Activated CD4-positive, alpha-beta T cell treated with anti-CD3 and anti-CD28 coated beads for 36 hours (primary cell): ENCODE measurements at places on chromosomes 4 and X.

DNA sequence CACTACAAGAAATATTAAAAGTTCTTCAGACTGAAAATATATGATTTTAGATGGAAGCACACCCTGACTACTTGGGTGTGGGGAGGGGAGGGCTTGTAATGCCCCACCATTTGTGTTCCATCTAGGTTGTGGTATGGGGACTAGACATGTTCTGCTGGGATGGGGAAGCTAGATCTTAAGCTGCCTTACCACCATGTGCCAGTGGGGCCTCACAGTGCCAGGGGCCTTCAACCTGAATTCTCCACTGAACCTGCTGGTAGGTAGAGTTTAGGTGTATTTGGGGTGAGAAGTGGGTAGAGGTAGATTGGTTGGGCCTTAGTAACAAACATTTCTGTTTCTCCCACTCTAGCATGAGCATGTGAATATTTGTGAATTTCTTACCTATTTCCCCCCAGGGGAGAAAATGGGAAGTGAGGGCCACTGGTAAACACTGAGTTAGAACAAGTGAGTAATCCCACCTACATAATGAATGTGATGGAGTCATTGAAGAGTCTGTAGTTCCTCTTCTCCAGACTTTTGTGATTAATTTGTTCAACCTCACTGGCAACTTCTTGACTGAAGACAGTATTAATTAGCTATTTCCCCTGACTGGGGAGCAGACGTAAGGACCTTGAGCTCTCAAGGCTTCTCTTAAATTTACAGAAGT, 44.0 kb downstream of the BRCC3 start:
- no peak overlapping the region for H3K4me3 ChIP-seq
- peaks cover 22% of the 10 kb centered on the region for H3K36me3 ChIP-seq
- H3K27me3 ChIP-seq = no peaks in the 10 kb centered on the region
- H3K4me1 ChIP-seq = no peaks in the 10 kb centered on the region

GRCh38 chr4:185405296-185405999, 8.8 kb downstream of the ANKRD37 start:
- peaks cover 31% of the 10 kb centered on the region for H3K36me3 ChIP-seq
- H3K4me3 ChIP-seq = no peak overlapping the region
- H3K27me3 ChIP-seq = no peaks in the 10 kb centered on the region
- peaks cover 8% of the 10 kb centered on the region for H3K4me1 ChIP-seq
- H3K27ac ChIP-seq = peak overlapping the region; percentile 31
- no peak for DNase-seq

DNA sequence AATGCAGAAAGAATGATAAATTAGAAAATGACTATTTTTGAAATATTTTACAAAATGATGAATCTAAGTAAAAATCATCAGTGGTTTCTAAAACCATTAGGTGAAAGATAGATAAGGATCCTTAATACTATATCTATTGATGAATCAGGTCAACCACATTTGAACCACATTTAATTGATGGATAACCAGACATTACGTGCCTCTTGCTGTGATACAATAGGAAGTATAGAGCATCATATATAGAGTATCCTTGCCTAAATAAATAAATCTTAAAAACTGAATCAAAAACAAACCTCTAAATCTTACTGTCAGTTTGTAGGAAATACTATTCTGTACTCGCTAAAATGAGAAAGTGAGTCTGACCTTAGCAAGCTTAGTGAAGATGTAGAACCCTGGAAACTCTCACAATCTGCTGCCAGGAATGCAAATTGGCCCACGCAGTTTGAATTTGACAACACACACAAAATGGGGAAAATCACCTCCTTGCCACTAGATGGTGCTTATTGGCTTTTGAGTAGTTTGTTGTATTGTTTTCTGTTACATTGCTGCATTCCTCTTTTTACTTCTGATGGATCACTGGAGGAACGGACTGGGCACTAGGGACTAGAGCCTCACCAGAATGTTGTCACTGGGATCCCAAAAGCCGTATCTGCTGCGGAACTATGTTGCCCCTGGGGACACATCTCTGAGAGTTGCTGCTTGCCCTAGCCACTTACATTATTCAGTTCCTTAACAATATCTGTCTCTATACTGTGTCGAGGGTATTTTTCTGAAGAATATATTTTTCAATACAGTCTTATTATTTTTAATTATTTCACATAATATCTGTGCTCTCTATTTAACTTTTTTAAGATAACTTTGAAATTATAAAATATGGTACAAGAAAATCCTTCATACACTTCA, 25.4 kb upstream of the SLAIN2 start:
- no peak overlapping the region for H3K4me3 ChIP-seq
- H3K27me3 ChIP-seq = no peaks in the 10 kb centered on the region

DNA sequence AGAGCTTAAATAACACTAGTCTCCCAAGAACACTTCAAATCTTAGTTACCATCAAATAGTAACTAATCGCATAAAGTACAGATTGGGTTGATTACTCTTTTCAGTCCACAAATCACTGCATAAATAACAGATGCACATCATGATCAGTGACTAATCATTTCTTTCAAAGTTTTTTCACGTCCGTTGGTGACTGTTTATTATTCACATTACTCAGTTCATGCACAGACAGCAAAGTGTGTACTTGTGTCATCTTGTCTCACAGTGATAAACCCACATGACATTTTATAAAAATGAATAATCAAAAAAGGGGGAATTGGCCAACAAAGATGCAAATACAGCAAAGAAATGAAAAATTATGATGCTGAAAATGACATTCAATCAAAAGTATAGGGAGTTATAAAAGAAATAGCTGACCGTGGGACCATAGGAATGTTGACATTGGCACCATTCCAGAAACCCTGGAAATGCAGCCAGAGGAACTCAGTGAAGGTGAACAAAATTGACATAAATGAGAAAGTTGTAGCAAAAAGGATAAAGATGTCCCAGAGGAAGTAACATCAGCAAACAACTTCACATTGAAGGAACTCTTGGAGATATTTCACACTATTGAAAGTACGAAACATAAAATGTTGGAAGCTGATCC, 161.5 kb downstream of the SOX3 start:
- DNase-seq = no peak
- no peak overlapping the region for H3K27ac ChIP-seq
- no peak overlapping the region for H3K4me3 ChIP-seq
- no peaks in the 10 kb centered on the region for H3K4me1 ChIP-seq

GRCh38 chr4:39514888-39515401, 12.3 kb downstream of the UGDH start:
- peaks cover 5% of the 10 kb centered on the region for H3K36me3 ChIP-seq
- no peaks in the 10 kb centered on the region for H3K27me3 ChIP-seq
- H3K4me3 ChIP-seq = no peak overlapping the region
- H3K27ac ChIP-seq = no peak overlapping the region

DNA sequence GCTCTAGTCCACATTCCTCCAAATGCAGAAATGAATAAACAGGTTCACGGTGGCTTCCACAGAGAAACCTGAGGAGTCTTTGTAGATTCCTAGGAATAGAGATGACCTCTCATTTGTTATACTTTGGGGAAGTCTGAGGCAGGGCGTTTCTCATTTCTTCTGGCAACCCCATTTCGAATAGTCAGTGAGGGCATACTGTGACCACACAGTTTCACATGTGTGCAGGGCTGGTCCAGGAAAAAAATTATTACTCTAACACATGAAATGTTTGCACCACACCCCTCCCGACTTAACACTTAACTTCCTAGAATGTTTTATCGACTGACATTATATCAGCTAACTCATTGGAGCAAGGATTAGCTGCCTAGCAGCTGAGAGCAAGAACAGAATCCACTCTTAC, 12.0 kb downstream of the FRMD7 start:
- H3K27me3 ChIP-seq = no peaks in the 10 kb centered on the region
- no peak overlapping the region for H3K4me3 ChIP-seq
- H3K4me1 ChIP-seq = peaks cover 4% of the 10 kb centered on the region

GRCh38 chr4:15765910-15766697, 12.0 kb upstream of the CD38 start:
- no peaks in the 10 kb centered on the region for H3K27me3 ChIP-seq
- peak overlapping the region; percentile 11 for H3K4me3 ChIP-seq
- peak; percentile 70 for DNase-seq
- H3K4me1 ChIP-seq = peaks cover 48% of the 10 kb centered on the region
- peak overlapping the region; percentile 44 for H3K27ac ChIP-seq

GRCh38 chrX:34884817-34885216, 57.8 kb upstream of the FAM47B start:
- no peak for DNase-seq
- H3K4me3 ChIP-seq = no peak overlapping the region
- no peak overlapping the region for H3K27ac ChIP-seq
- H3K36me3 ChIP-seq = no peaks in the 10 kb centered on the region

DNA sequence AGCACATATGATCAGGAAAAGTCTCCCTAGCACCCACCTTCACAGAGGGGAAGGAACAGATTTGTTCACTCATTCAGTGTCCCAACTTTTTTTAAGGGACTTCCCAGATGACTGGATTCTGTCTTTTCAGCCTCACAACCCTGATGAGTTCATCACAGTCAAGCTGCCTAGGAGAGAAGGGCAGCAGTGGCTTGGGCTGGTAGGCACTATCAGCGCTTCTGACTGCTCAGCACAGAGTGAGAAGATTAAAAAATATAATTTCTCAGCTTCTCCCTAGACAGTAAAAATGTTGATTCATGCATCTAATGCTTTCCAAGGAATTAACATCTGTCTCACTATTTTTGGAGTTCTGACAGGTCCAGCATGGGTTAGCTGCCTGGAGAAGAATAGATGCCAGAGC, 328.2 kb downstream of the DTHD1 start:
- DNase-seq = no peak
- no peaks in the 10 kb centered on the region for H3K36me3 ChIP-seq
- H3K27ac ChIP-seq = no peak overlapping the region
- H3K27me3 ChIP-seq = no peaks in the 10 kb centered on the region
- no peaks in the 10 kb centered on the region for H3K4me1 ChIP-seq

- DNase-seq = no peak
- H3K27me3 ChIP-seq = peaks cover 4% of the 10 kb centered on the region
- no peak overlapping the region for H3K27ac ChIP-seq
- H3K36me3 ChIP-seq = no peaks in the 10 kb centered on the region
- no peak overlapping the region for H3K4me3 ChIP-seq
Observed at GRCh38 chr4:109044431-109044830, 258.0 kb downstream of the COL25A1 start.

GRCh38 chr4:163598028-163598427, 103.5 kb downstream of the TMA16 start:
- no peak overlapping the region for H3K27ac ChIP-seq
- no peaks in the 10 kb centered on the region for H3K4me1 ChIP-seq
- no peaks in the 10 kb centered on the region for H3K36me3 ChIP-seq
- H3K4me3 ChIP-seq = no peak overlapping the region
- H3K27me3 ChIP-seq = peaks cover 3% of the 10 kb centered on the region

DNA sequence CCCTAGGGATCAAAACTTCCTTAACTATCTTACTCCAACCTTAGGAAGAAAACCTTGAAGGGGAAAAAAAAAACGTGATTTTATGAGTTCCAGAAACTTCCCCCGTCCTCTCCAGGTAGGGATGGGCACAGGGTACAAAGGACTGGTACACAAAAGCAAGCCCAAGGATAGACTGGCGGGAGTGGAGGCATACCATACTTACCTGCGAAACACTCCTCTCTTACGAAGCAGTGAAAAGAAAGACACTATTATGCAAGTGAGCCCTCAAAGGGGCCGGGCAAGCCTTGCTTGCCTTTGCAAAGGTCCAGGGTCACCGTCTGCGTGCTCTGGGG, 651 bp downstream of the TSPAN6 start:
- no peak overlapping the region for H3K27ac ChIP-seq
- peaks cover 6% of the 10 kb centered on the region for H3K4me1 ChIP-seq
- no peaks in the 10 kb centered on the region for H3K36me3 ChIP-seq
- H3K27me3 ChIP-seq = peaks cover 8% of the 10 kb centered on the region
- DNase-seq = no peak
- H3K4me3 ChIP-seq = peak overlapping the region; percentile 75

DNA sequence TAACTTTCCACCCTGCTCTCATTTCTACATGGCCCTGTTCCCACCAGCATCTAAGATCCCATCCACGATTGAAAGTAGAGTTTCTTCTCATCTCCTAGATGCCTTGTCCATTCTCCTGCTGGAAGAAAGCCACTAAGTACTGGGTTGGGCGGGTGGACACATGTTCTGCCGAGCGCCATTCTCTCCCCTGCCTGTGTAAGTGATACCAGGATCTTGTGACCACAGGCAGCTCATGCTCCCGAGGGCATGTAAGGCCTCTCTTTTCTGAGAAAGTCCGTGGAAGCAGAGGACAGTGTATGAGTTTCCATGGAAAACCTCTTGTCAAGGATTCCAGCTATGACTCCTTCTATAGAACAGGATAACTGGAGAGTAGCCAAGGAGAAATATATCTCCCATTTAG, 3.3 kb upstream of the SLC25A4 start:
- H3K4me1 ChIP-seq = peaks cover 10% of the 10 kb centered on the region
- H3K36me3 ChIP-seq = no peaks in the 10 kb centered on the region
- H3K27ac ChIP-seq = no peak overlapping the region
- H3K4me3 ChIP-seq = no peak overlapping the region

- no peak within 1 kb of the TSS for H3K4me3 ChIP-seq
- H3K27ac ChIP-seq = no peak within 1 kb of the TSS
- H3K4me1 ChIP-seq = peaks cover 8% of the 10 kb centered on the region
- H3K27me3 ChIP-seq = no peaks in the 10 kb centered on the region
Observed at GRCh38 chrX:53281321-53281822, at the start of gene IQSEC2. Gene IQSEC2, minus strand, starts transcription at chrX:53281584.

GRCh38 chr4:7388627-7389026, 46.1 kb downstream of the PSAPL1 start:
- no peak for DNase-seq
- no peak overlapping the region for H3K4me3 ChIP-seq
- H3K27ac ChIP-seq = no peak overlapping the region
- H3K36me3 ChIP-seq = no peaks in the 10 kb centered on the region

DNA sequence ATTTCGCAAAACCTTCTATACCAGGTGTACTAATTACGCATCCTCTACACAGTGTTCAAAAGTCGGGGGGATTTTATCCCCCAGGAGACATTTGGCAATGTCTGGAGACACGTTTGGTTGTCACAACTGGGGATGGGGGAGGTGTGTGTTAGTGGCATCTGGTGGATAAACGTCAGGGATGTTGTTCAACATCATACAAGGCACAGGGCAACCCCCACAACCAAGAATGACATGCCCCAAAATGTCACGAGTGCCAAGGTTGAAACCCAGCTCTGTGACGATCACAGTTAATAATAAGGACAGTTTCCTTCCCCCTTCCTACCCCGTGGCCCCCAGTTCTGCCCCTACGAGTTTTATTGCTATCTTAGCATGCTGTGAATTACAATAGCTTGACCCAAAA, 15.9 kb upstream of the SEL1L3 start:
- H3K27ac ChIP-seq = no peak overlapping the region
- no peak overlapping the region for H3K4me3 ChIP-seq
- no peak for DNase-seq
- no peaks in the 10 kb centered on the region for H3K36me3 ChIP-seq
- H3K4me1 ChIP-seq = no peaks in the 10 kb centered on the region
- peaks cover 7% of the 10 kb centered on the region for H3K27me3 ChIP-seq

DNA sequence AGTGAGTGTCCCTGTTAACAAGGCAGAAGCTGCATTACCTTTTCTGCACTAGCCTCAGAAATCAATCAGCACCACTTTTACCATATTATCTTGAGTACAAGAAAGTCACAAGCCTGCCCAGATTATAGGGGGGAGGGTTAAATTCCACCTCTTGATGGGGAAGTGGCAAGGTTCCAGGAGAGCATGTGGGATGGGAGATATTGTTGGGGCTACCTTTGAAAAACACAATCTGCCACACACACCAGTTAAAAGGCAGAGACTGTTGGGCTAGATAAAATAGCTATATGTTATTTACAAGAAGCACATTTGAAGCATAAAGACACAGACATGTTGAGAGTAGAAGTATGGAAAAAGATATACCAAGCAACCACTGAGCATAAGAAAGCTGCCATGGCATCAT, 6.6 kb upstream of the AVPR2 start:
- H3K4me1 ChIP-seq = peaks cover 22% of the 10 kb centered on the region
- no peak overlapping the region for H3K4me3 ChIP-seq
- no peak for DNase-seq
- no peaks in the 10 kb centered on the region for H3K36me3 ChIP-seq
